ENCODE measurements at places on chromosomes 5 and 9. TPM values are rescaled to one million over a fixed set of nuclear protein-coding genes. Genes with fewer than 3 reads are reported as not detected.

The SNAPC3 gene
- 29.5 TPM for total RNA-seq

The HK3 gene
- total RNA-seq = 38.8 TPM

The CCNI2 gene
- total RNA-seq = not detected

The NUTM2F gene
- not detected for total RNA-seq

The TAF7 gene
- total RNA-seq = 59.8 TPM

The FOXD4 gene
- not detected for total RNA-seq

The TLR4 gene
- 35.0 TPM for total RNA-seq

The SLC6A18 gene
- not detected for total RNA-seq

The MARCOL gene
- total RNA-seq = not detected

The CDH6 gene
- total RNA-seq = 5.2 TPM

The CA9 gene
- 8.8 TPM for total RNA-seq

The PCDHA13 gene
- total RNA-seq = 0.16 TPM

The CDH18 gene
- not detected for total RNA-seq

The HTR1A gene
- total RNA-seq = not detected

The ZFP2 gene
- 1.6 TPM for total RNA-seq

The AK3 gene
- total RNA-seq = 51.4 TPM

The SLC36A2 gene
- not detected for total RNA-seq

The KCTD16 gene
- total RNA-seq = 3.3 TPM

The CDC25C gene
- not detected for total RNA-seq

The SPATA31A3 gene
- not detected for total RNA-seq

The IL4 gene
- not detected for total RNA-seq

The ACER2 gene
- total RNA-seq = 4.9 TPM

The SOWAHA gene
- total RNA-seq = not detected

The PLCXD3 gene
- 13.9 TPM for total RNA-seq

The LEAP2 gene
- total RNA-seq = 1.3 TPM

The SPAAR gene
- 4.0 TPM for total RNA-seq

The CRHBP gene
- 7.0 TPM for total RNA-seq

The SHISAL2B gene
- total RNA-seq = not detected

The PPP6C gene
- 47.0 TPM for total RNA-seq

The ANKRD18A gene
- 0.06 TPM for total RNA-seq

The PCDHB9 gene
- total RNA-seq = 3.8 TPM

The TMEM252 gene
- not detected for total RNA-seq

The TLX3 gene
- total RNA-seq = not detected

The GABRB2 gene
- 0.54 TPM for total RNA-seq

The PHF24 gene
- total RNA-seq = 0.88 TPM

The CKMT2 gene
- total RNA-seq = 24.1 TPM

The SMIM33 gene
- not detected for total RNA-seq

The MOB3B gene
- 9.0 TPM for total RNA-seq

The SCGB3A2 gene
- not detected for total RNA-seq

The EFNA5 gene
- total RNA-seq = 11.5 TPM

The NUP155 gene
- total RNA-seq = 16.5 TPM

The WNT8A gene
- total RNA-seq = not detected
